ENCODE measurements at places on chromosomes 3 and 15.

- no peak for DNase-seq
Observed at GRCh38 chr3:9553948-9554513, 409 bp upstream of the LHFPL4 start.

DNA sequence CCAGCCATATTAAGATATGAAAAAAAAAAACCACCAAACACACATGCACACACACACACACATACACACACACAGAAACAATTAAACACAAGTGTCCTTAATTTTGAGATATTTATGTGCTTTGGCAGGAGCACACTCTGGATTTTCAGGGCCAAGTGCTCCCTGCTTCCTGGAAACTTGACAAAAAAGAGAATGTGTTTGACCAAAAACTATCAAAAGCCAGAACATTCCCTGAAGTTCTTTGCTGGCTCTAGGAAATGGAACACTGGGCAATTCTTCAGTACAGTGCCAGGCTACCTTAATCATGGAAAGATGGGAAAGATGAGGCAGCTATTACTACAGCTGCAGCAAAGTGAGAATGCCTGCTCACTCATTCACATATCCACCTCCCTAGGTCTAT is 44.6 kb downstream of the P3H2 start:
- DNase-seq: no peak

GRCh38 chr15:81263477-81263876 is 60.5 kb downstream of the STARD5 start:
- DNase-seq: no peak

GRCh38 chr3:55708921-55709320 is 221.8 kb upstream of the WNT5A start:
- no peak for DNase-seq

GRCh38 chr15:91891788-91892345 is 38.4 kb downstream of the SLCO3A1 start:
- DNase-seq: no peak

DNA sequence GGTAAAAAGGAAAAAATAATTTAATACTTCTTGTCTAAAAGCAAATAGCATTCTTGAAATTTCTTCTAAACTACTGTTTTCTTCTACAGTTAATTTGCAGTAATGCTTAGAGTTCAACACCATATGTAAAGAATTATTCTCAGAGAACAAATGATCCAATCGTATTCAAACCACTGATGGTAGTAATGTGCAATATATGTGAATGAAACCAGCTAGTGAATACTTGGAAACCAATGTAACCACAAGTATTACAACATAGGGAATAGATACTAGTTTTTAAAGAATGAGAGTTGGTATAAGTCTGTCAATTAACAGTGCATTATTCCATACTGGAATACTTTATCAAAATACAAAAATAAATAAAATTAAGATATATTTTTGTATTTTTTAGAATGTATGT is 850.0 kb downstream of the DIPK2A start:
- no peak for DNase-seq

DNA sequence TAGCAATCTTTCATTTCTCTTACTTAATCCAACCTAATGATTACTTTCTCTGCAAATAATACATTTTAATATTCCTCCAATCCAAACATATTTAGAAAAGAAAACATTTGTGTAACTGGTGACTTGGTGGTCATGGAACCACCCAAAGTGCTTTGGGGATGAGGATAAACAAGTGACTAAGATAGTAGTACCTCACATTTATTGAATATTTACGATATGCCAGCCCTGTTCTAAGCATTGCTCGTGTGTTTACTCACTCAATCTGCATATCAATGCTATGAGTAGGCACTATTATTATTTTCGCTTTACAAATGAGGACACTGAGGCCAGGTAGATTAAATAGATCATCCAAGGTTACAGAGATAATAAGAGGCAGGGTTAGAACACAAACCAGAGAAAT is 189.5 kb downstream of the SHOX2 start:
- no peak for DNase-seq

All from HTR-8/SVneo (cell line).